ENCODE measurements at places on chromosomes 6 and 20.

- DNase-seq: no peak
Observed at GRCh38 chr6:44624226-44624625, 236.7 kb downstream of the CDC5L start.

- DNase-seq: no peak
Observed at GRCh38 chr6:132194529-132194928, 206.7 kb downstream of the MOXD1 start.

- no peak for DNase-seq
Observed at GRCh38 chr6:169020821-169021220, 232.8 kb downstream of the THBS2 start.

DNA sequence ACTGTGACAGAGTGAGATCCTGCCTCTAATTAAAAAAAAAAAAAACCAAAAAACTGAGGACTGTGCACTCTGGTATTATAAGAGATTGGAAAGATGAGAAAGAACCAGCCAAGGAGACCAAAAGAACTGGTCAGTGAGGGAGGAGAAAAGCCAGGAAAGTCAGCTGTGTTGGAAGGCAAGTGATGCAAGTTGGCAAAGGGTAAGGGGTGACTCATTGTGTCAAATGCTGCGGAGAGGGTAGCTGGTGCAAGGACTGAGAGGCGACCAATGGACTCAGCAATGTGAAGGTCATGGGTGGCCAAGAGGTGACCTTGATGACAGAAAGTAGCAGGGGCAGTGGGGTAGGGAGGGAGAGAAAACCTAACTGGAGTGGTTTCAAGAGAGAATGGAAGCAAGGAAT, 27.4 kb upstream of the LRRN4 start:
- DNase-seq: no peak

DNA sequence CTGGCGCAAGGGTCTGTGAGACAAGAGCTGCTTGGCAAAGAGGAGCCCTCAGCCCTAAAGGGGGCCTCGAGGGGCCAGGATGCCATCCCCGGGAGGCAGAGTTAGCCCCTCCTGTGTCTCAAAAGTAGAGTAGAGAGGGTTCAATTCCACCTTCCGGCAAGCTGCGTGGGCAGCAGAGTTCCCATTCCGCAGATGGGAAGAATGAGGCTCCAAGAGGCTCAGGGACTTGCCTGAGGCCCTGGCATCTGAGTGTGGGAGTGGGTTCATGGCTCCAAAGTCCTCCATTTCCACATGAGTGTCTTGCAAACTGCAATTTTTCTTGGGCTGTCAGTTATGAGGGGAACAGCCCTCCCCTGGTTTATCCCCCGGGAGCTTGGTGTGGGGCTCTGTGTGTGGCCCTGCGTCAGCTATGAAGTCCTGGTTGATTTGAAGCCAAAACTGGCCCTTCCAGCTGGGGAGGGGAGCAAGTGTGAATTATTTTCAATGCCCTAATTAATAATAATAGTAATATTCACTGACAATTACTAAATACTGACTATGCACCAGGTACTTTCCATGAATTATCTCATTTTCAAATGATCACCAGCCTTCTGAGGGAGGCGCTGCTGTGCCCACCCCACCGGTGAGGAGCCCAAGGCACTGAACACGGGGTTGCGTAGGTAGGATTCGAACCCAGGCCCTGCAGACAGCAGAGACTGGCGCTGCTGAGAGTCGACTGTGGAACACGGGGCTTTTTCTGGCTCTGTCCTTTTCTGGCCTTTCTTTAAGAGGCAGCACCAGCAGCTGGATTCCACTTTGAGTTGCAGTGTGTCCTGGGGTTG, 153.0 kb upstream of the PTPN1 start:
- no peak for DNase-seq

GRCh38 chr6:39102071-39102820, 12.7 kb downstream of the SAYSD1 start:
- DNase-seq: no peak

- DNase-seq: no peak
Observed at GRCh38 chr6:111988926-111989325, 65.0 kb upstream of the CCN6 start.

DNA sequence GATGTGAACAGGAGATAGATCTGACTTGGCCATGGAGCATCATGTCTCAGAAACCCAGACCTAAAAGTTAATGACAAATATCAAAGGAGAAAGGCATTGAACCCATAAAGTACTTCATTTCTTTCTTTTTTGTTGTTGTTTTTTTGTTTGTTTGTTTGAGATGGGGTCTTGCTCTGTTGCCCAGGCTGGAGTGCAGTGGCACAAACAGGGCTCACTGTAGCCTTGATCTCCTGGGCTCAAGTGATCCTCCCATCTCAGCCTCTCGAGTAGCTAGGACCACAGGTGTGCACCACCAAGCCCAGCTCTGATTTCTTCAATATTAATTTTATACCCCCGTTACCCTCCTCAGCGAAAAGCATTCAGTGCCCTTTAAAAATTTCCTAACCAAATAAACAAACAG, 45.8 kb downstream of the KIF16B start:
- DNase-seq: no peak

- no peak for DNase-seq
Observed at GRCh38 chr6:146850238-146850896, 251.6 kb downstream of the ADGB start.

GRCh38 chr6:117531809-117532725, 49.6 kb downstream of the DCBLD1 start:
- DNase-seq: no peak

- DNase-seq: no peak
Observed at GRCh38 chr6:154337406-154338005, 19.1 kb downstream of the IPCEF1 start.

- DNase-seq: no peak
Observed at GRCh38 chr20:49685809-49686208, 27.9 kb downstream of the B4GALT5 start.

GRCh38 chr6:138434096-138434495, 30.1 kb downstream of the HEBP2 start:
- no peak for DNase-seq

GRCh38 chr20:53020376-53020775, 48.2 kb downstream of the TSHZ2 start:
- DNase-seq: no peak

GRCh38 chr20:1272368-1273100, 6.4 kb downstream of the SNPH start:
- peak; percentile 37 for DNase-seq

DNA sequence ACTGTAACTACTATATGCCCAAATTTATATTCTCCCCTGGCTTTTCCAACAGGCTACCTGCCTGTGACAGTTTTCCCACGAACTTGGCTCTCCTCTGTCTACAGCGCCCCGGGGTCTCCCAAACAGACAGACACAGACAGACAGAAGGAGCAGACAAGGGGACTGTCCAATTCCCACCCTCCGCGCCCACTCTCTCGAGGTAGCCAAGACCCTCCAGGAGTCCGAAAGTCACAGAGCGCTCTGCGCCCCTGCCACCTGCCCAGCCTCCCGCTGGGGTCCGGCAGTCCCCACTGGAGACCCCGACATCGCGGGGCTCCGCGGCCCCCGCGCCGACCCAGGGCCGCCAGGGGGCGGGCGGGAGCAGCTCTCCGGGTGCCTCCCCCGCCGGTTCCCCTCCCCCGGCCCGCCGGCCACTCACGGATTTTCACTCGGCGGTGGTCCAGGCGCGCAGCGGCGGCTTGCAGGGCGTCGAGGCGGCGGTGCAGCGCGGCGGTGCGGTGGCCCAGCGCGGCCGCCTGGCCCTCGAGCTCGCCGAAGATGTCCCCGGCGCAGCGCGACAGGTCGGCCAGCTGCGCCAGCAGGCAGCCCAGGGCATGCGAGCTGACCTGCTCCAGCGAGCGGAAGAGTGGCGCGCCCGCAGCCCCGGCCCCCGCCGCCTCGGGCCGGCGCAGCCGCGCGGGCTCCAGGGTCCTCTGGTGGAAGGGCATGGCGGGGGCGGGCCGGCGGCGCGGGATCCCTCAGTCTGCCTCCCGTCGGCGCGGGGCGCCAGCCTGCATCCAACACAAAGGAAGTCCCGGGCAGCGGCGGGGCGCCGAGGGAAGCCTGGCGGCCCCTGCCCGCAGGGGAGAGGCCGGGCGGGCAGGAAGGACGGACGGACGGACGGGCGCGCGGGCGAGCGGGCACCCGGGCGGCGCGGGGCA, 81.3 kb upstream of the CCDC28A start:
- peak; percentile 57 for DNase-seq

- DNase-seq: no peak
Observed at GRCh38 chr6:9690388-9690787, 724.5 kb downstream of the TFAP2A start.

DNA sequence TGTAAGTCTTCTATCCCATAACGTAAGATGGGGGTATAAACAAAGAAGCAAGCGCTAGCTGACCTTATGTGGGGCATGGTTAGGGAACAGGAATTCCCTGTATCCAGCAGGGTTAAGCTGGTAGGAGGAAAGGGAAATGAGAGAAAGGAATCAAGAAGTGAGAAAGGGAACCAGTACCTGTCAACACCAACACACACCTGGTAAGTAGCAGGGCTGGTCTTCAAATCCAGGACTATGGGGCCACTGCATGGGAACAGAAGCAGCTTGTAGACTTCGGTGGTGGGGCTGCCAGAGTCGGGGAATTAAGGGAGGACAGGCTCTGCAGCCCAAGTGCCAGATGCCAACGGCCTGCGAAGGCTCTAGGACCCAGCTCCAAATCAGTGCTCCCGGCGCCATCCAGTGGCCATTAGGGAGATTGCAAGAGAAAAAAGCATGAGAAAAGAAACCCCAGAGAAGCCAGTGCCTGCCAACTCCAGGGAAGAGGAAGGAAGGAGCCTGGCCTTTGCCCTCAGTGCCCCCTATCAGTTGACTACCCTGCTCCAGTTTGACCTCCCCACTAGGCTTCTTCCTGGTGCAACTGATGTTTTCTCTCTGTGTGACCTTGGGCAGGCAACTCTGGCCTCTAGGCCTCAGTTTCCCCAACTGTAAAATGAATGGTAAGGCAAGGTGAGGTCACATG, 15.8 kb upstream of the RBPJL start:
- peak; percentile 68 for DNase-seq

DNA sequence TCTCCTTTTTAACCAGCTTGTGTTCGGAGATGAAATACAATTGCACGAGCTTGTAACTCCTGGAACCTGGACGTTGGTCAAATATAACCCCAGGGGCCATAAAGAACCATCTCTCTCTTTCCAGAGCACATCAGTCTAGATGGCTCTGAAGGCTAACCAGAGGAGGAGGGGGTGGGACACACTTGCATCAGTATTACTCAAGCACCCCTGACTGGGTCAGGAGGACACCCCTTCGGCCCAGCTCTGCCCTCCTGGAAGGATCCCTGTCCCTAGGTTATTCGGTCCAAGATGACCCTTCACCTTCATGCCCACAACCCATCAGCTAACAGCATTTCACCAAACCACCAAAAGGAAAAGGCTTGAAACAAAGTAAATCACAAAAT, 67.1 kb downstream of the FYN start:
- no peak for DNase-seq

DNA sequence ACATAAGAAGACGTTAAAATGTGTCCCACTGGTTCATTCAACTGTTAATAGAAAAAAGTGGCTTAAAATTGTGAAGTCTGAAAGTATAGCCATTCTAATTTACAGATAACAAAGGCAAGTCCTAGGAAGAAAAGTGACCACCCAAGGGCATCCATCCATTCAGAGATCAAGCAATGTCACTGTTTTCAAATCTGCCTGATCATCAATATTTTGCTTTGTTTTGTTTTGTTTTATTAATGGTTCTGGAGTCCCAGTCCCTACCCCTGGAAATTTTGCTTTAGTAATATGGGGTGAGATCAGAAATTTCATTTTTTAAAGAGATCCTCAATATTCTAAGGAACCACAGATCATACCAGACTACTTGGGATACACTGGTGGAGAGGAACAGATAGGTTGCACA, 17.3 kb downstream of the KIAA0408 start:
- no peak for DNase-seq

DNA sequence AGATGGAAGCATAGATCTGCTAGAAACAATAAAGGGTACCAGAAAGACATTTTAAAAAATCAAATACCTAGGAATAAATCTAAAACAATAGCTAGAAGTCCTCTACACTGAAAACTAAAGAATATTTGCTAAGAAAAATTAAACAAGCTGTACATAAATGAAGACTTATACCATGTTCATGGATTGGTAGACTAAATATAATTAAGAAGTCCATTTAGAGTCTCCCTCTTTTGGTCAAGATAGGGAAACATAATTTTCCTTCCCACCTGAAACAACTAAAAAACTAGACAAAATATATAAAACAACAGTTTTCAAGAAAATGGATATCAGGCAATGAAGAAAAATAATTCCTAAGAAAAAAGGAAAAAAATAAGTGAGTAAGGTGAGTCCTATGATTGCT, 120.0 kb upstream of the TAB2 start:
- DNase-seq: no peak

DNA sequence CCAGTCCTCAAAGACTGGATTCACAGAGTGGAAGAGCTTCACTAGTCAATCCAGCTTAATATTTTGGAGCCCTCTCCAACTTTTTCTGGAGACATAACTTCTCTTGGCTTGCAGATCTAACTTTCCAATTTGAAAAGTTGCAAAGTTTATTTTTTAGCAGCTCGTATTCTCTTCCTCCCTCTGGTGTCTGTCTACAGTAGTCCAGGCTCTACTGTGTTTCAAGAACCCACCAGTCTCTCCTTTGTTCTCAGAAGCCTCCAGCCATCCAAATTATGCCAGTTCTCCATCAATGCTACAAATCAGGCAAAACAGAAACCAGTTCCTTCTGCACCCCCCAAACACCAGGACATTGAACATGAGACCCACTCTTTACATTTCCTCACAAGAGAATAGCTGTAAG, 376.1 kb upstream of the OPRM1 start:
- no peak for DNase-seq

DNA sequence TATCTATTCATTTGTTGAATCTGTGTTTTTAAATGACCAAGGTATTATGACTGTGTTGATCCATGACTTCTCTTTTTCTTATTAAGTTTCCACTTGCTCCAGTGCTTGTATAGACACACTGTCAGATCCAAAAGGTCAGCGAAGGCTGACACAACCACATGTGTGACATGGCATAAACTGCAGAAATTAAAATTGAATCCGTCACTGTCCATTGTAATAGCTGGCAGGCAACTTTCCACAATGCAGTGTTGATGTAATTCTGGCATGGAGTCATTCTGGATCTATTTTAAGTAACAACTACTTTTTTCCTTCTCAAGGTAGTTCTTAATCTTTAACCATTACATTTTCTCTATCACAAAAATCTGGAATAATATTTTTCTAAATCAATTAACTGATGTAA, 145.3 kb downstream of the AIG1 start:
- DNase-seq: peak; percentile 16

GRCh38 chr20:31833130-31833930, 12.1 kb downstream of the FOXS1 start:
- DNase-seq: no peak

- peak; percentile 41 for DNase-seq
Observed at GRCh38 chr20:9392892-9393857, 121.2 kb upstream of the LAMP5 start.

- DNase-seq: no peak
Observed at GRCh38 chr6:145036236-145036635, 699.1 kb downstream of the EPM2A start.
